ENCODE measurements at places on chromosomes 5 and 9.

DNA sequence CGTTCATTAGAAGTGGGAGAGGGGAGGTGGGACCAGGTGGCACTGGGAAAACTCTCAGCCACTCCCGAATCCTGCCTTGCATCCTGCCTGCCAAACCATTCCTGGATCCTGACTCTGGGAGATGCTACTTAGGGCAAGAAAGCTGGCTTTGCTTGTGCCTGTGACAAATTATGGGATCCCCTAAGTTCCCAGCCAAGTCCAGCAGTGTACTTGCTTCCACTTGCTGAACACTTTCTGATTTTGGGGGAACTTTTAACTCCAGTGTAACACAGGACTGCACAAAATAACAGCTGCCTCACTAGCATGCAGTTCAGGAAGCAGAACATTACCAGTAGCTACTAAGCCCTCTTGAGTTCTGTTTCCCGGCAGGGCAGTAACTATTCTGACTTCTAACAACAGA lies 12.5 kb upstream of the NKX2-5 start:
- H3K27me3 ChIP-seq, result peaks cover 11% of the 10 kb centered on the region
- no peaks in the 10 kb centered on the region for H3K4me1 ChIP-seq
- no peak overlapping the region for H3K4me3 ChIP-seq
- H3K27ac ChIP-seq, result no peak overlapping the region
- H3K36me3 ChIP-seq, result no peaks in the 10 kb centered on the region
- no peak for DNase-seq

DNA sequence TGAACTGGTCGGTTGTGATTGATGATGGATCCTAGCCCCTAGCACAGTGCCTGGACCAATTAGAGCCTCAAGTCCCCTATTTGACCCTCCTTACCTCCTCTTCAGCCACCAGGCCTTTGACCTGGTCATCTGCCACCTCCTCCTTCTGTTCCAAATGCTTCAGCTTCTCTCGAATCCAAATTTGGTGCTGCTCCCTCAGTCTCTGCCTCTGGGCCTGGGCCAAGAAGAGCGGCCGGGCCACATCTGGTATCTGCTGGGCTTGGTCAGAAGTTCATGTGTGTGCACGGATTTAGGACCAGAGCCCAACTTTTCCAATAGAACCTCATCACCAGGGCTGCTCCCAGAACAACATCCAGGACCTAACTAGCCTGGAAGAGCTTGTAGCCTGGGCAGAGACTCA lies 6.5 kb downstream of the SLC35A4 start:
- H3K4me1 ChIP-seq, result peaks cover under 1% of the 10 kb centered on the region
- peak overlapping the region; percentile 58 for H3K27ac ChIP-seq
- H3K36me3 ChIP-seq, result peaks cover 22% of the 10 kb centered on the region
- H3K4me3 ChIP-seq, result no peak overlapping the region

DNA sequence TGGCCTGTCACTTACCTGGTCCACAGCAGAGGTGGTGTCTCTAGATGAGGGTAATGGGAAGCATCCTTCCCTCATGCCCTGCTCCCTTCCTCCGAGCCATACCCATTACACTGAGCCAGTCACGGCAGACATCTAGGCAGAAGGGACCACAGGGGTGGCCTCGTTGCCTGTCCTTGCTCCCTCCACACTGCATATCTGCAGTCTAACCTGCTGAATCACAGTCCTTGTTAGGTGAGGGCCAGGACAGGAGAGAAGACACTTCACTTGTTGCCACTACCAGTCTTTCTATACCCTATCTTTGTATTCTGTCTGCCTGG lies 18.4 kb upstream of the SPINK4 start:
- no peak for DNase-seq
- no peaks in the 10 kb centered on the region for H3K36me3 ChIP-seq
- H3K27ac ChIP-seq, result no peak overlapping the region
- H3K4me1 ChIP-seq, result peaks cover 5% of the 10 kb centered on the region
- no peak overlapping the region for H3K4me3 ChIP-seq
- no peaks in the 10 kb centered on the region for H3K27me3 ChIP-seq

DNA sequence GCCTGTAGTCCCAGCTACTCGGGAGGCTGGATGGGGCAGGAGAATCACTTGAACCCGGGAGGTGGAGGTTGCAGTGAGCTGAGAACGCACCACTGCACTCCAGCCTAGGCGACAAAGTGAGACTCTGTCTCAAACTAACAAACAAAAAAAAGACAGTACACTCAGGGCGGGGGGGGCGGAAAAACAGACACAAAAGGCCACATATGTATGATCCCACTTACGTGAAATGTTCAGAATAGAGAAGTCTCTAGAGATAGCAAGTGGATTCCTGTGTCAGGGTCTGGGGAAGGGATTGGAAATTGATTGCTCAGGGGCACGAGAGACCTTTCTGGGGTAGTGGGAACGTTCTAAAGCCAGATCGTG lies 9.0 kb upstream of the LCN1 start:
- no peak overlapping the region for H3K4me3 ChIP-seq
- no peaks in the 10 kb centered on the region for H3K27me3 ChIP-seq
- H3K36me3 ChIP-seq, result no peaks in the 10 kb centered on the region
- no peak for DNase-seq
- H3K27ac ChIP-seq, result no peak overlapping the region

DNA sequence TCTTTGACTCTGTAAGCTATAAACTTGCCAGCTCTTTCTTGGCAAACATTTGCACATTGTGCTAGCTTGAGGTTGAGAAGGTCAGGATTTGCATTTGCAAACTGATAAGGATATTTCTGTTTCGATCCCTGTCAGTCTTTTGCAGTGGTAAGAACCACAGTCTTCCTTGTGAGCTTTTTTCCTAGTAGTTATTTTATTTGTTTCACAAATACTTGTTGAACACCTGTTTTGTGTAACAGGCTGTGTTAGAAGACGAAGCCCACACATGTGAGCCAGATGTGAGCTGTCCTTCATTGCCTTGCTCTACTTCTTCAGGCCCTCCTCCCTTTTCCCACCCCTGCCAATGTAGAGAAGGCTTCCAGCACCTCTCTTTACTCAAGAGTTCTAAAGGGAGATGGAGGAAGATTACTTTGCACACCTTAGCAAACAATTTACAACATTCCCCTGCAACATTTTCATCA lies 327.0 kb upstream of the KLF4 start:
- H3K27ac ChIP-seq, result no peak overlapping the region
- no peaks in the 10 kb centered on the region for H3K4me1 ChIP-seq
- DNase-seq, result no peak
- H3K4me3 ChIP-seq, result no peak overlapping the region
- H3K36me3 ChIP-seq, result no peaks in the 10 kb centered on the region

- H3K27ac ChIP-seq, result no peak overlapping the region
- DNase-seq, result no peak
- no peak overlapping the region for H3K4me3 ChIP-seq
- no peaks in the 10 kb centered on the region for H3K4me1 ChIP-seq
- H3K27me3 ChIP-seq, result no peaks in the 10 kb centered on the region
These were observed 406.9 kb upstream of the ACTBL2 start for GRCh38 chr5:57889558-57889957.

- no peaks in the 10 kb centered on the region for H3K27me3 ChIP-seq
- H3K4me3 ChIP-seq, result no peak overlapping the region
These were observed 604.6 kb downstream of the PTPRD start for GRCh38 chr9:10008101-10008799.

GRCh38 chr9:121242219-121242958 lies 25.6 kb upstream of the GSN start:
- no peaks in the 10 kb centered on the region for H3K36me3 ChIP-seq
- H3K4me3 ChIP-seq, result no peak overlapping the region
- H3K27ac ChIP-seq, result peak overlapping the region; percentile 75

DNA sequence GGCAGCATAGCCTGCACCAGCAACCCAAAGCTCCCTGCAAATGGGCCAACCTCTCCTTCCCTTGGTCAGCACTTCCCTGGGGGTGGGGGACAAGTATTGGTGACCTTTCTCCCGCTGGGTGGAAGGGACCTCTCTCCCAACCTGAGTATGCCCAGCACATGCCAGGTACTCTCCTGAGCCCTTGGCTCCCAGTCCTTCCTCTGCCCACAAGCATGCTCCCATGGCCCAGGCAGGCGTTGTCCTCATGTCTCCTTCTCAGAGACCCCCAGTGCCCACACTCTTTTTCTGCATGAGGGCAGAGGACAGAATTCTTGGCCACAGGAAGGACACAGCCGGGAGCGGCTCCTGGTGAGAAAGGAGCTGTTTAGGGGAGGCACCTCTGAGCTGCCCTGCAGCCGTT lies 60.3 kb downstream of the PHF2 start:
- no peaks in the 10 kb centered on the region for H3K4me1 ChIP-seq
- H3K27ac ChIP-seq, result no peak overlapping the region
- peak; percentile 31 for DNase-seq
- no peaks in the 10 kb centered on the region for H3K27me3 ChIP-seq

DNA sequence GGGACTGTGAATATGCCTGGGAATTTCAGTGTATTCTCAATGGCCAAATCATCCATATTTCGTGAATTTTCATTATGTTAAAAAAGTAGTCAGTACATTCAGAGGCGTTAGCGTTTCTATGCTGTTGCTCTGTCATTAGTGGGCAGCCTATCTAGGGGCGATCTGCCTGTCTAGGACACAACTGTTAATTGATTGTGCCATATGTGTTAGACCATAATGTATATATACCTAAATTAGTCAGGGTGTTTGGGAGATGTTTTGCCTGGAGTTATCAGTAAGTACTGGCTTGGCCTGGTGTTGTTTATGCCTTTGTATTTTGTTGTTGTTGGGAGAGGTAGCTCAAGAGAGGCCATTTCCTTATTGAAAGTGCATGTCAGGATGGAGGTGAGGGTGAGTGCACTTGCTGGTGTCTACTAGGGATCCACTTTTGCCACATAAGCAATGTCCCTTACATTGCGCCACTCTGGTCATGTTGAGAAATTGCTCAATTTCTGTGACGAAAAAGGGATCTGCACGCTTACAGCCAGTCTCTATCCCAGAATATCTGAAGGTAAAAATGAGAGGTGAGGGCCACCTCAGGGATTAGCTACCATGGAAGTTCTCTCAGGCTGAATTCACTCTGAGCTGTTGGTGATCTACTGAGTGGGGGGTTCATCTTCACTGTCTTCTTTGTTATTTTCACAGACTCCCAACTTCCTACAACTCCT lies 123.3 kb downstream of the ST8SIA4 start:
- H3K36me3 ChIP-seq, result no peaks in the 10 kb centered on the region
- no peaks in the 10 kb centered on the region for H3K27me3 ChIP-seq

DNA sequence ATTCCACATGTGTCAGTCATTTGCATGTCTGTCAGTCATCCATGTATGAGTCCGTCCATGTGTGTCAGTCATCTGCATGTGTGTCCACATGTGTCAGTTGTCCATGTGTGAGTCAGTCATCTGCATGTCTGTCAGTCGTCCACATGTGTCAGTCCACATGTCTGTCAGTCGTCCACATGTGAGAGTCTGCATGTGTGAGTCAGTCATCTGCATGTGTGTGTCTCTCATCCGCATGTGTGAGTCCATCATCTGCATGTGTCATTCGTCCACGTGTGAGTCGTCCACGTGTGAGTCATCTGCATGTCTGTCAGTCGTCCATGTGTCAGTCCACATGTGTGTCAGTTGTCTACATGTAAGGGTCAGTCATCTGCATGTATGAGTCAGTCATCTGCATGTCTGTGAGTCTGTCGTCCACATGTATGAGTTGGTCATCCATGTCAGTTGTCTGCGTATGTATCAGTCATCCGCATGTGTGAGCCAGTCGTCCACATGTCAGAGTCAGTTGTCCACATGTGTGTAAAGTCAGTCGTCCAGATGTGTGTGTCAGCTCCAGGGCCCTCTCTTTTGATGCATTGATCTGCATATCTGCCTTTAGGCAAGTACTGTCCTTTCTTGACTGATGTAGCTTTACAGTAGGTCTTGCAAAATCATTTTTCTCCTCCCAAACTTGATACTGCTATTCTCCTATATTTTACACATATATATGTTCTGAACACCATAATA lies 72.5 kb upstream of the CACNA1B start:
- peaks cover 33% of the 10 kb centered on the region for H3K36me3 ChIP-seq
- H3K27ac ChIP-seq, result no peak overlapping the region
- no peak overlapping the region for H3K4me3 ChIP-seq
- H3K27me3 ChIP-seq, result no peaks in the 10 kb centered on the region

- peak overlapping the region; percentile 70 for H3K4me3 ChIP-seq
- no peak overlapping the region for H3K27ac ChIP-seq
- H3K4me1 ChIP-seq, result no peaks in the 10 kb centered on the region
- no peaks in the 10 kb centered on the region for H3K27me3 ChIP-seq
- peak; percentile 78 for DNase-seq
These were observed 13.6 kb upstream of the ALDOB start for GRCh38 chr9:101449071-101449721.

DNA sequence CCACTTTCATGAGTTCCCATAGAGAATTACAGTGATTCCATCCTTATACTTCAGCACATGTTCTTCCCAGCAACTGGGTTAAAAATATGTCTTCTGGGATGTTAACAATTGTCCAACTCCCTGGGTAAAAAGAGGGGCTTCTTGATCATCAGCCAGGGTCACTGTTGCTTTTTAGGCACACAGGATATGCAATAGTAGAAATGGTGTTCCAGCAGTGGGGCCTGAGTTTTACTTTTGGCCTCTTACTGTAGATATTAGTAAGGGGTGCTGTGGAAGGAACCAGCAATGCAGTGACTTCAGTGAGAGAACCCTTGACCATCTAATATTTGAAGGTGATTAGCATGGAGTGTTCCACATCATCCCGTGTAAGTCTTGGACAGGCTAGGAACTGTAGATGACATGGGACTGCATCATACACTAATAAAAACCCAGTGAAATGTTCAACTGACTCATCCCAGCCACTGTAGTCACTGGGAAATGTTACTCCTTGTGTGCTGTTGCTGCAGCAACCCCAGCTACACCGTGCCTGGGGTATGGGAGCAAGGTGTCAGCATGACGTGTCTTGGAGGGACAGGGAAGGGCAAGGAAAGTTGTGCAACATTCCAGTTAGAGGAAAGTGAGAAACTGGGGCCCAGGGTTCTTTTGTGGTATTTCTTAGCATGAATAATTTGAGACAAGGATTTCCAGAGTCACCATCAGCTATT lies 610.9 kb downstream of the RAB3C start:
- no peaks in the 10 kb centered on the region for H3K36me3 ChIP-seq
- DNase-seq, result no peak
- H3K27me3 ChIP-seq, result no peaks in the 10 kb centered on the region
- no peak overlapping the region for H3K4me3 ChIP-seq
- H3K4me1 ChIP-seq, result no peaks in the 10 kb centered on the region

GRCh38 chr5:126967808-126968466 lies 62.4 kb downstream of the MARCHF3 start:
- H3K27me3 ChIP-seq, result no peaks in the 10 kb centered on the region
- no peaks in the 10 kb centered on the region for H3K36me3 ChIP-seq
- H3K4me1 ChIP-seq, result no peaks in the 10 kb centered on the region
- H3K4me3 ChIP-seq, result no peak overlapping the region
- DNase-seq, result no peak
- no peak overlapping the region for H3K27ac ChIP-seq

GRCh38 chr5:167779644-167780043 lies 511.8 kb upstream of the WWC1 start:
- H3K27me3 ChIP-seq, result no peaks in the 10 kb centered on the region
- DNase-seq, result no peak
- peaks cover 3% of the 10 kb centered on the region for H3K4me1 ChIP-seq
- no peaks in the 10 kb centered on the region for H3K36me3 ChIP-seq
- no peak overlapping the region for H3K4me3 ChIP-seq

GRCh38 chr5:139251695-139252288 lies 41.7 kb upstream of the MATR3 start:
- H3K4me1 ChIP-seq, result no peaks in the 10 kb centered on the region
- no peak for DNase-seq
- H3K27ac ChIP-seq, result no peak overlapping the region
- H3K27me3 ChIP-seq, result no peaks in the 10 kb centered on the region
- no peaks in the 10 kb centered on the region for H3K36me3 ChIP-seq
- no peak overlapping the region for H3K4me3 ChIP-seq
